ENCODE measurements at places on chromosomes 1 and 21. TPM values are rescaled to one million over a fixed set of nuclear protein-coding genes. Genes with fewer than 3 reads are reported as not detected.

The NUP210L gene
- total RNA-seq = 0.10 TPM

The CD160 gene
- 0.30 TPM for total RNA-seq

The CHI3L2 gene
- 0.89 TPM for total RNA-seq

The IFI44L gene
- 48.3 TPM for total RNA-seq

The CTTNBP2NL gene
- total RNA-seq = 17.0 TPM

Measured in spinal cord (tissue), 10 donors.